ENCODE measurements at places on chromosomes 7 and 10.

DNA sequence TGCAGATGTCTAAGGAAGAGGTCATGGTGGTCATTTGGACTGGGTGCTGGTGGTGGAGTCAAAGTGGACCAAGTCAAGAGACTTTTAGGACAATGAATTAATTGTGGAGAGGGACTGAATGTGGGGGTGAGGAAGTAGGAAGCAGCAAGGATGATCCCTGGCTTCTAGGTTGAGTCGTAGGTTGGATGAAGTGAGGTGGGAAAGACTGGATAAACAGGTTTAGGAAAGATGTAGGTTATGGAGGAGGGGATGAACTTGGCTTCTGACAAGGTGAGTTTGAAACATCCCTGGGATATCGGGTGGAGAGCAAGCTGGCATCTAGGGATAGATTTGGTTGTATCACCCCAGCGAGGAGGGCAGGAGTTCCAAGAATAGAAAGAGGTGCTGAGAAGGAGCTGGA is 7.6 kb downstream of the SEMA4G start:
- DNase-seq, result no peak

DNA sequence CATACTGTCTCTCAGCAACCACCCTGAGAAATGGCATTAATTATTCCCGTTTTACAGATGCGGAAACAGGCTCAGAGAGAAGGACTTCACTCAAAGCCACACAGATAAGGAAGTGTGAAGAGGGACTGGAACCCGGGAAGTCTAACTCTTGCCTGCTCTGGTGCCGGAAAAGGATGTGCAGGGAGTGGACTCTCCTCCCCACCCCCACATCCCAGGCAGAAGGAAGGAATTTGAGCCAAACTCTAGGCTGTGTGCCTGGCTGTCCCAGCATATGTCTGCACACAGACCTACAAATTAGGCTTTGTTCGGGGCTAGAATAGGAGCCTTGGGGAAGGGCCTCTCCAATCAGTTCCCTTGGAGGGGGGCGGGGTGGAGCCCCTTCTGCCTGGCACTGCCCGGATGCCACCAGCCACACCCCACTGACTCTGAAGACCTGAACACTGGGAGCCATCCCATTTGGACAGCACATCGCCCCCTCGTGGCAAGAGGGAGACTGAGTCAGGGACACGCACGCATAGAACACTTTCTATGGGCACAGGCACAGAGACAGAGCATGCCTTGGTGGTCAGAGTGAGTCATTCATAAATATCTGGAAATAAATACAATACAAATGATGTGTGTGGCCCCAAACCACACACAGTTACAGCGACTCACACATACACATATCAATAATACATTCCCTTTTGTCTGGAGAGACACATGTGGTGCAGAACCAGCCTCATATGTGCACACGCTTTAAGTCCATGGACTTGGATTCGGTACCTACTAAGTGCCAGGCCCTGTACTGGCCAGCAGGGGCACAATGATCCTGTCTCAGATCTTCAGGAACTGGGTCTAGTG is 13.1 kb downstream of the LZTS2 start:
- DNase-seq, result no peak

DNA sequence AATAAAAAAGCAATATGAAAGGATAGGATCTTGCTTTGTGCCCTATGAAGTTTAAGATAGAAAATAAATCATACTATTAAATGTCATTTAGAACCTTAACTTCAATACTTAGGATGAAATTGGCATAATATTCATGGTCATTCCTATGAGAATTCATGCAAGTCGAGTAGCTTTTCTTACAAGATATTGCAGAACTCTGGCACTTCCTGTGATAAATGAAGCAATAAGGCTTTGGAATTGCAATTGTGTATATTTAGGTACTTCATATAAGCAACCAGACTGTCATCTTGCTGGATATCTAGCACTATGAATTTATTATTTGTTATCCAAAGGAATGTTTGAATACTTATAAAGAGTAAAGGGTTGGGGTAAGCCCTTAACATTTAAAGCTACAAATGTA is 116.5 kb downstream of the ZNF438 start:
- DNase-seq, result no peak

DNA sequence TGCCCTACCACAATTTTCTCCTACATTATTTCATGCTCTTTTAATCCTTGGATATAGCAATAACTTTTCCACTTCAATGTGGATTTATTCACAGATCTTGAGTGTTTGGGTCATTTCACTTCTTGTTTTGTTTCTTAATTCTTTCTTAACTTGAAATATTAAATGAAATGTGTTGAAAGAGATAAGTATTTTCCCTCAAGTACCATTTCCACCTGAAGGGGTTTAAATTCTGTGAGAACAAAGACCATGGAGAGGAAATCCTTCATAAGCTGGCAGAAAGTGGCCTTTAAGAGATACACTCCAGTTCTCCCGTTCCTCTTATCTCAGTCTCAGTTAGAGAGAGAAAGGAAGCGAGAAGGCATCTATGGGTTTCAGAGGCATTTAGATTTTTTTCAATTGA is 14.1 kb upstream of the DLD start:
- no peak for DNase-seq

GRCh38 chr7:141562036-141562435 is 10.8 kb downstream of the AGK start:
- DNase-seq, result no peak

- no peak for DNase-seq
Measured at GRCh38 chr10:22335173-22335933, 9.9 kb upstream of the SPAG6 start.

DNA sequence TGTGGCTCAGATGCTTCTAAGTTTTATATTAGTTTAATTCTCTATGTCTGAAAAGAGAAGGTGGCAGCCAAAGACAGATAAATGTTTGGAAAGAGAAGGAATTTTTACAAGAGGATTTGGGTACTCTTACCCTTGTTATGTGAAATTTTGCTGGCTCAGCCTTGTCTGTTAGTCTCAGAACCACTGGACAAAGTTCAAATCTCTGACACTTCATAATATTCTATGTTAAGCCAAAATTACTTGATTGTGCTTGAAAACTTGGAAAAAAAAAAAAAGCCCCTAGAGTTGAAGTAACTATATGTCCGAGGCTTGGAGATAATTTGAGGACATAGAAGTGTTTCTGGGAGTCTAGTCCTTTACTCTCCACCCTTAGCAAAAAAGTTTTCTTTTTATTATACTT is 1079.3 kb upstream of the LRRTM3 start:
- DNase-seq, result no peak

DNA sequence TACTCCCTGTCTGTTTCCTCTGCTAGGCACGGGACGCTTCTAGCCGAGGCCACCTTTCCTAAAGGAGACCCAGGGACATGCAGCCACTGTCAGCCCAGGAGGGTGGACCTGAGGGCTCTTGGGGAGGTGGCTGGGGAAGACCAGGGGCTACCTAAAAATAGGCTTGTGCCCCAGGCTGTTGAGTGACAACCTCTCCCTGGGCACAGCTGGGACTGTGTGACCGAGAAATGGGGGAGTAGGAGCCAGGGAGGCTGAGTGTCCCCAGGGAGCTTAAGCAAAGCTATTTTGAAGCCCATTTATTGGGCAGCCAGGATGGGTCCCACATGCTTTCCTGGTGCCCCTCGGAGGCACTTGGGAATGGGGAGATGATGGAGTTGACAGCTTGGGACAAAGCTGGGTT is 63.8 kb downstream of the CALML3 start:
- no peak for DNase-seq

DNA sequence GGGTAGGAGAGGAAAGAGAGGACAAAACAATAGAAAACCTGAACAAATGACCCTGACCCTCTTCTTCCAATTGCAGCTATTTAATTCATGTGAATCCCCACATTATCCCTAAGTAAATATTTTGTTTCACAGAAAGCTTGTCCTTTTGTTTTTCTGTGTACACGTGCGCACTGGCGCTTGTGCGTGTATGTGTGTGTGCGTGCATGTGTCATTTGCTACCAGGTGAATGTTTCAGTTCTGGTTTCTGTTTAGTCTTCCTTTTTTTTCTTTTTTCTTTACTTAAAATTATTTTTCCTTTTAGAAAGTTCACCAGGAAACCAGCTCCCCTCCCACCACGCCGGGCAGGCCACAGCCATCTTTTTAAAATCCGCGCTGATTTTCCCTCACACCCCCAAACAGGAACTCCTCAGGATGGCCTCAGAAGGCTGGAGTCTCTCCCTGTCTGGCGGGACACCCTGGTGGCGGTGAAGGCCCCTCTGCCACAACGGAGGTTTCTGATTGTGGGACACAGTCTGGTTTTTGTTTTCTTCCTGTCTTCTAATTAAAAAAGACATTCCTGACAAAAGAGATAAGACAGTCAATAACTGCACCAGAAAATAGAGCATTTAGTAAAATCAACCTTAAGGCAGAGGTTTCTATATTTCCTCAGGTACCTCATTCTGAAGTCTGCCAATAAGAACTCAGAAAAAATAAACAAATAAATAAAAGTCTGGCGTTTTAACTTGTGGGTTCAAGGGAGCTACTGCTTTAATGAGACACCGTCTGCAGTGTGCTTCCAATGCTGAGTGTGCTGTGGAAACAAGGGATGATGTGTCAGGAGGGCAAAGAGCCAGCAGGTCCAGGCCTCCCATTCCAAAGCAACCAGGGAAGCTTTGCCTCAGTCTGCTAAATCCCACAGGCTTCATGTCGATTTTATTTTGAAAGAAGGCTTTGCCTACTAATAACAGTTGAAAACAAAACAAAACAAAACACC is 17.4 kb downstream of the IRF5 start:
- DNase-seq, result no peak

- DNase-seq, result no peak
Measured at GRCh38 chr10:93064874-93065660, 4.5 kb downstream of the CYP26C1 start.

- DNase-seq, result no peak
Measured at GRCh38 chr10:102410429-102411073, 8.0 kb downstream of the PSD start.

GRCh38 chr7:76216381-76217082 is 14.8 kb downstream of the SRRM3 start:
- DNase-seq, result no peak

- DNase-seq, result no peak
Measured at GRCh38 chr10:35636956-35637355, 5.1 kb downstream of the FZD8 start.

GRCh38 chr7:69674701-69675182 is 76.5 kb downstream of the AUTS2 start:
- no peak for DNase-seq

DNA sequence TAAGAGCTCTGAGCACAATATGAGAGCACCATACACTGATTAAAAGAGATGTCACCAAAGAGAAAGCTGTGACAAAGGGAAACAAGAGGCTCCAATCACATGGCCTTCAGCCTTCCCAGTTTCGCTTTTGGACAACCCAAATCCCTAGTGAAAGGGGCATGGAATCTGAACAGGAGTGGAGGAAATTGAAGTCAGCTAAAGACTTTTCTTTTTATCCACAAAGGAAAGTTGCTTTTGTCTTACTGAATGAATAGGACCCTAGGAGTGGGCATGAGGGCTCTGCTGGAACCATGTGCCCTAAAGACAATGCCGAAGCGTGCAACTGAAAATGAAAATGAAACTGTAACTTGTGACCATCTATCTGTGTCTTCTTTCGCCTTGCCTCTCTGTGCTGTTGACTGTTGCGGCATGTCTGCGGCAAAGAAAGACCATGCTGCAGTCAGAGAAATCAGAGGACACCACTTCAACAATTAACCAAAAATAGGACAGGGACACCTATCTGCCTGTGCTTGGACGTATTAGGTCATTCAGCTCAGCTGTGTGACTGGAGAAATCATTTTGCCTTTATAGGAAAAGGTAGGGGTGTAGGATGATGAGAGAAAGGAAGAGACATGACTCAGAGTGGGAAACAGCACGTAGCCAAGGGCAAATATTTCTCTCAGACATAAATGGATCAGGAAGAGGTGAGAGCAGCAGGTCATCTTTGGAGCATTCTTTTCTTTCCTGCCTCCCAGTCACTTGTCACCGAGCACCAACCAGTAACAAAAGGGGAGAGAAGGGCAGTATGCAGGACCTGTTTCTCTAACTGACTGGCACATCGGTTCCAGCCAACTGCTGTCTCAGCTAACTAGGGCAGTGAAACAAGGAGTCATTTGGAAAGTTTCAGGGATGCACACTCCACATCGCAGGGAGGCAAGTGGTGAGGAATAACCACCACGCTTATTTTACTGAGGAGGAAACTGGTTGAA is 12.3 kb downstream of the CAV2 start:
- no peak for DNase-seq

- DNase-seq, result no peak
Measured at GRCh38 chr7:70849580-70850235, 282.2 kb upstream of the GALNT17 start.

DNA sequence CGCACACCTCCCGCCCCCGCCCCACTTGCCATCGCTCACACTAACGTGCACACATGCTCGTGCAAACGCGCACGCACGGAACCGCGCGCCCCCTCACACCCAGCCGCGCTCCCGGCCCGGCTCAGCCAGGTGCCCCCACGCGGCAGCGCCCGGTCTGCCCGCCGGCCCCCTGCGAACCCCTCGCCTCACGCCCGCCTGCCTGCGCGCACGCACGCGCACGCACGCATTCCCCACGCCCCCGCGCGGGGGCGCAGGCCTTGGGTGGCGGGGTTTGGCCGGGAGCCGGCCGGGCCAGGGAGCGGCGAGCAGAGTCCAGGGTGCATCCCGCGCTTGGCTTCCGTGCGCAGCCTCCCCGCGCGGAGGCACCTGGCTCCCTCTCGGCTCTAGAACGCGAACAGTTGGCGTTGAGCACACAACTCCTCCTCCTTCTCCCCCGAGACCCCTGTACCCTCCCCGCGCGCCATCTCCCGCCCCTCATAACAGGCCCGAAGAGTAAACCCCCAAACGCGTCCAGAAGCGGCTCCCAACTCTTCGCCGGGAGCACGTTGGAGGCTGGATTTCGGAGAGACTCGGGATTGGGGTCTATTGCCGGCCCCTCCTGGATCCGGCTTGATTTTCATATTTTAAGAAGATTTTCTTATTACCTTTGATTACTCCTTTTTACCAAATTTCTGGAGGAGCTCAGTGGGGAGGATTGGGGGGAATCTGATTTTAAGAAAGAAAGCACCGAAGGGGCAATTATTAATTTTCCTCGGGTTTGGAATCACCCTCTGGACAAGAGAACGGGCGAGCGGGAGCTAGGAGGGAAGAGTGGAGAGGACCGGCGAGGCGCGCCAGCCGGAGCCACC is 527 bp upstream of the SORCS3 start:
- no peak for DNase-seq

DNA sequence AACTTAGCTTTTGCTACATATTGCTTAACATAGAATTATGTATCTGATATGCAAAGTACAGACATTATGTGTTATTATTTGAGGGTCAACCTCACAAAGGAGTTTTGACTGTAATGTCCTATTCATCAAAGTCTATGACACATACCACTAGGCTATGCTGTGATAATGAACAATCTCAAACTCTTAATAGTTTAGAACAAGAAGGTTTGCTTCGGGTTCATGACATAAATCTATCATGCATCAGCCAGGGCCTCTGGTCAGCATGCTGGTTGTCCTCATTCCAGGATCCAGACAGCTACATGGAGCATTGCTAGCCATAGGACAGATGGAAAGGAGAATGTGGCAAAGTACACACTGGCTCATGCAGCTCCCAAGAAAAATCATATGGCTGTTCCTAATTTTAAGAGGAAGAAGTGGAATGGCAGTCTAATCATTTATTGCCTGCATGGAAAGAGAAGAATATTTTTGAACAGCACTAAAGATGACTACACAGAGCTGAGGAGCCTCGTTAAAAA is 332.1 kb downstream of the GPR158 start:
- no peak for DNase-seq

Measured in stimulated activated CD8-positive, alpha-beta memory T cell treated with anti-CD3 and anti-CD28 coated beads, Interleukin-7, amount 100 ng/mL, for 1 hour (primary cell).